ENCODE measurements at places on chromosomes 4 and X.

- no peak for DNase-seq
Measured at GRCh38 chrX:13797512-13797911, 19.4 kb downstream of the GPM6B start.

GRCh38 chr4:88826771-88827170, 129.1 kb upstream of the NAP1L5 start:
- DNase-seq: no peak

- no peak for DNase-seq
Measured at GRCh38 chr4:53697016-53697685, 105.9 kb upstream of the LNX1 start.

DNA sequence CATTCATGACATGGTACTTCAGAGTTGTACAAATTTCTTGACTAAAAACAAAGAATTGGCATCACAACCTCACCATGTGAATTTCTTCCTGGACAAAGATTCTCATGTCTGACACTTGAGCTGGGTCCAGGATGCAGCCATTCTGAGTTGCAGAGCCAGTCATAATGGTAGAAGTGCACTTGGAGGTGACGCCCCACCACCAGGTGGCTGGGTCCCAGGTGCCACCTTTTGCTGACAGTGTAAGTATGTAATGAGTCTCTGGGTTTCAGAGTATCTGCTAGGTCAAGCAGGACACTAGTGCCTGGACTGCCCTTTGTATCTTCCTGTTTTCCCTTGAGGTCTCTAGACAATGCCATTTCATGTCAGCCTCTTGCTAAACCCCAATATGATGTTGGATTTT, 36.6 kb upstream of the WDR1 start:
- DNase-seq: no peak

GRCh38 chr4:1490011-1490653, 83.9 kb upstream of the NKX1-1 start:
- DNase-seq: no peak

- DNase-seq: no peak
Measured at GRCh38 chr4:26959654-26960047, 99.0 kb downstream of the STIM2 start.

GRCh38 chr4:22686141-22686540, 6.6 kb upstream of the GBA3 start:
- no peak for DNase-seq

- DNase-seq: no peak
Measured at GRCh38 chrX:19875050-19875431, 12.4 kb downstream of the SH3KBP1 start.

GRCh38 chrX:136457303-136457917, 30.3 kb upstream of the BRS3 start:
- no peak for DNase-seq

DNA sequence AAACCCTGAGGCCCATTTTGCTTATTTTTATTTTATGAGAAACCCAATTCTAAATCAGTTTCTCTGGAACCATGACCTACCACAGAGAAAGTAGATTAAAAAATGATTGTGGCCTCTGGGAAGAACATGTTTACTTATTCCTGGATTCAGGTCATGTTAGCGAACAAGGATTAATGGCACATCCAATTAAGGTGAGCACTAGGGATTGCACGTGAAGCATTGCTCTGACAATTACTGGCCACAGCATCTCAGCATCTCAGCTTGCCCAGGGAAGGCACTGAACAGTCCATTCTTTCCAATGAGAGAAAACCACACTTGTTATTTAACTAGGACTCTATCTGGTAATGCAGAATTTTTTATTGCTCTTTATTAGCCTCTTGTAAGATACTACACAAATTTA, 119.8 kb downstream of the ZNF330 start:
- no peak for DNase-seq

DNA sequence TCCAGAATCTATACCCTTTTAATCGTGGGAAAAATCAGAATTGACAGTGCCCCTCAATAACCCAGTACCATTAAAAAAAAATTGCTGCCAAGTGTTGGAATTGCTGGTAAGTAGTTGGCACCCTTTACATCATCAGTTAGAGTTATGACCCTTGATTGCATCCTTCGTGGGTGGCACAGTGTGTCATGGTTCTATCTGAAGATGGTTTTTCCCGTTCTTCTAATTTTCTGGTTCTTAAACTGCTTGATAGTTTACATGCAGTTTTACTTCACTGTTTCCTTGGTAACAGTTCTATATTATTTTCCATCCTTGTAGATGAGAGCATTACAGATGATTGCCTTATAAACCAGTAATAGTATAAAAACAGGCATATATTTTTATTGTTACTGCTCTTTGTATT, 3.2 kb downstream of the FRMPD4 start:
- no peak for DNase-seq

GRCh38 chr4:101853028-101853427, 62.5 kb downstream of the BANK1 start:
- DNase-seq: no peak

DNA sequence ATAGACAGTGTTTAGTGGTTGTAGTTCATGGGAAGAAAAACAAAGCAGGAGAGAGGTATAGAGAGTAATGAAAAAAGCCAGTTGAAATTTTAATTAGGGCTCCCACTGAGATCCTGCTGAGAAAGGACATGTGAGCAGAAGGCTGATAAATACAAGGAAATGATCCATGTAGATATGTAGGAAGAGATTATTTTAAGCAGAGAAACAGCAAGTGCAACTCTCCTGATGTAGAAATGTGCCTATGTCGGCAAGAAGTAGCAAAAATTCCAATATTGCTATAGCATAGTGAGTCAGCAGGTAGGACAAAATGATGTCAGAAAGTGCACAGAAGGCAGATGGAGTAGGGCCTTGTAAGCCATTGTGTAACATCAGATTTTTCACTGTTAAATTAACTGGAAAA, 1027.3 kb downstream of the PCDH18 start:
- DNase-seq: no peak

DNA sequence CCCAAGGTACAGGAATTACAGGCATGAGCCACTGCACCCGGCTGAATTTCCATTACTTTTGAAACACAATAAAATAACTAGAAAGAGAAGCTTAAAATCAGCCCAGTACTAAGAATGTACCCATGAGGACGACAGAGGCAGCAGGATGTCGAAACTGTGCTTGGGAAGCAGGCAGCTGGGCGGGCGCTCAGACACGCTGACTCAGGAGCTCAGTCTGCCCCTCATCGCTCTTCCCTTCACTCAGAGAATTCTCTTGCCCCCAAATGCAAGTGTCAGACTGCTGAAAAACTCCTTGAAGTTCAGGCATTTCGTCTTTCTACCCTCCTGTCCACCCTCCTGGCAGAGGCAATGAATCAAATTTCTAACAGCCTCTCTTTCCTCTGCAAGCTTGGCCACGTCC, 41.0 kb upstream of the CDKN2AIP start:
- no peak for DNase-seq

- DNase-seq: no peak
Measured at GRCh38 chr4:108774809-108775530, 12.1 kb upstream of the ETNPPL start.

DNA sequence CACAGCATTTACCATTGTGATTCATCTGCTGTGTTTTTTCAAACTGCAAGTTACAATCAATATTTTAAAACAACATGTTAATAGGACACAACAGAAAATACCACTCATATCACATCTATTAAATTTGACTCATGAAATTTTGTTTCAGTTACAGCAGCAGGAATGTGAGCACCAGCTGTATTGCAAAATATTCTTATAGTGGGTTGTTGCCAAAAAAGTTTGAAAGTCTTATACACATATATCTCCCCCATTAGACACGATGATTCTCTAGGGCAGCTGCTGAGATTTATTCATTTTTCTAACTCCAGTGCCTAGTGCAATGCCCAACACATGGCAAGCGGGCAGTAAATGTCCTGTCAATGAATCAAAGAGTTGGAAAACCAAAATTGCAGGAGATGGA, 26.6 kb upstream of the NKX3-2 start:
- DNase-seq: no peak

DNA sequence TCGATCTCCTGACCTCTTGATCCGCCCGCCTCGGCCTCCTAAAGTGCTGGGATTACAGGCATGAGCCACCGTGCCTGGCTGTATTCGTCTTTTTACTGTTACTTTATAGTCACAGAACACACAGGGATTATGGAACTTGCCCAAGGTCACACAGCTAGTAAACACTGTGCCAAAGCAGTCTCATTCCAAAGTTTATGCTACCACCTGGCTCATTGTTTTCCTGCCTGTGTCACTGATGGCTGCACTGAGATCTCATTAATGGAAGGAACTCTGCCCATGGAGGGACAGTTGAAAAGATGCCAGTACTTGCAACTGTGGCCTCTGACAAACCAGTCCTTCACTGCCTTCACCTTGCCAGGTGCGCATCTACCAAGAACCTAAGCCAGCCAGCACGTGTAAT, 517.7 kb downstream of the BCOR start:
- DNase-seq: no peak

DNA sequence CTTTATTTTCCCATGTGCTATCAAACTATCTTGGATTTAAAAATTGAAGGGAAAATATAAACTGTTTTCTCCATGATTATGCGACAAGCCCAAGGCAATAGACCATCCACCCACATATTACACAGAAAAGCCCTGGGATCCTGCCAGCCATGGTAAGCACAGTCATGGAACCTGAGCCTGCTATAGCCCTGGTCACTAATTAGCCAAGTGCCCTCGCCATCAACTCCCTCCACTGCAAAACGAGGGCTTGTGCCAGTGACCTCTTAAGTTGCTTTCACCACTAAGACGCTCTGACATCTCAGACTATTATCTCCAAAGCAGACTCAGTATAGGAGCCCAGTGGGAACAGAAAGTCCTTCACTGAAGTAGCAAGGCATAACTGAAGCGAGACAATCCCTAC, 69.2 kb downstream of the NLGN4X start:
- no peak for DNase-seq

DNA sequence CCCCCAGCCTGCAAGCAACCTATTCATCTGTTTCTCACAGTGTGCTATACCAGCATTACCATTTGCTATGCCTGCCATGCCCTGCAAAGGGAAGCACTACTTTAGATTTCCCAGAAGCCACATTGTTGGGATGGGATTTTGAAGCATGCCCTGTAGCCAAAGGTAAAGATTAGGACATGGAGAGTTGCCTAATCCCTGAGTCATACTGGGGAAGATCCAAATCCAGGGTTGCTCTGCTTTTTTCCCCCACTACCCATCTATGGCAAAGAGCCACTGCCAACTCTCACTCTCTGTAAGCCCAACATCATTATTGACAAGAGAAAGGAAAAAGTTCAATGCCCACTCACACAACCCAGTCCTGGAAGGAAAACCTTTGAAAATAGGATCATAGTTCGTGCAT, 36.7 kb upstream of the TMEM164 start:
- no peak for DNase-seq

GRCh38 chrX:10761447-10761846, 141.1 kb upstream of the MID1 start:
- DNase-seq: no peak

GRCh38 chr4:131344761-131345160, 1804.3 kb upstream of the PCDH10 start:
- no peak for DNase-seq

GRCh38 chr4:107719207-107719921, 670 bp downstream of the PAPSS1 start:
- DNase-seq: peak; percentile 17

DNA sequence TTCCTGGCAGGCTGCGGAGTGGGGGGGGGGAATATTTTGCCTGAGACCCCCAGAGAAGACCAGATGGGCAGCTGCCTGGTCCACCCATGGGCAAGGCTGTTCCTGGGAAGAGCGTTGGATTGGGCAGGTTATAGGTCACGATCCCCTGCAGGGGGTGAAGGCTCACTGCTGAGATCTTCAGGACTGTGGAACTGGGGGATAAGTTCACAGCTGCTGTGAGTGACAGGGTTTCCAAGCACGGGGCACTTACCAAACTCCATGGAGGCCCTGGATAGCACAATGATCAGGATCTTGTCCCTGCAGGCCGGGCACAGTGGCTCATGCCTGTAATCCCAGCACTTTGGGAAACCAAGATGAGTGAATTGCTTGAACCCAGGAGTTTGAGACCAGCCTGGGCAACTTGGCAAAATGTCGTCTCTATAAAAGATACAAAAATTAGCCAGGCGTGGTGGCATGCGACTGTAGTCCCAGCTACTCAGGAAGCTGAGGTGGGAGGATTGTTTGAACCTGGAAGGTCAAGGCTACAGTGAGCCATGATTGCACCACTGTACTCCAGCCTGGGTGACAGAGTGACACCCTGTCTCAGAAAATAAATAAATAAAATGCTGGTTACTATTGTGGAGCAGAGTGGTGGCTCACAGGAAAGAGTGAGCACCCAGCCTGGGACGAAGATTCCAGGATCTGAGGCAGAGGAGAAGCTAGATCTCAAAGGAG, 68.0 kb upstream of the HELT start:
- DNase-seq: no peak

DNA sequence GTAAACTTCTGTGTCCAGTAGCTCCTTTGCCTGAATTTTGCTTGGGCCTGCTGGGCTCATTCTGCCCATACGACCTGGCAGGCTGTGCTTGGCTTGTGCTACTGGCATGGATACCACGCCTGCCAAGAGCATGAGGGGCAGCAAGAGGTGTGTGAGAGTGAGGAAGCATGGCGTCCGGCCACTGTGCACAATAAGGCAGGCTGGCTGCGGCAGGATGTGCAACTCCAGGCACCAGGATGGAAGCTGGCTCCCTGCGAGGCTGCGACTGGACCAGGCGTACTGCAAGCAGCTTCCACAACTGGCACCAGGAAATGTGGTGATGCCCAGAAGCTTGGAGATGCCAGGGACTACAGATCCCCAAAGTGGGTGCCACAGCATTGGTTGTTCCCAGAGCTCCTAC, 709.3 kb downstream of the PCDH18 start:
- no peak for DNase-seq

DNA sequence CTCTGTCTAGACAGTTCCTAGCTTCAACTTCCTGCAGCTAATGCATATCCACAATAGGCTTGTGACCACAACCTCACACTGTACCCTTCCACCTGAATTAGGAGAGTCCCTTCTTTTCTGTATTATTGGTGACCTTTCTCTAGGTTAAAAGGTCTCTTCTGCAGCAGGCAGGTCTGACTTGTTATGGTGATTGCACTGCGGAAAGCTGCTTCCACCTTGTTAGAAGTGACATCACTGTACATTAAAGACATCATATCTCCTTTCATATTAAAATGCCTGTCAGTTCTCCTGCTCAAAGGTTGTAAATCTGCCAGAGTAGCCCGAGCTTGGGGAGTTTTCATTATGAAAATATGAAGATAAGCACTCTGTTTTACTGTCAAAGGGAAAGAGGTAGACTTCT, 21.5 kb upstream of the LSM6 start:
- no peak for DNase-seq

DNA sequence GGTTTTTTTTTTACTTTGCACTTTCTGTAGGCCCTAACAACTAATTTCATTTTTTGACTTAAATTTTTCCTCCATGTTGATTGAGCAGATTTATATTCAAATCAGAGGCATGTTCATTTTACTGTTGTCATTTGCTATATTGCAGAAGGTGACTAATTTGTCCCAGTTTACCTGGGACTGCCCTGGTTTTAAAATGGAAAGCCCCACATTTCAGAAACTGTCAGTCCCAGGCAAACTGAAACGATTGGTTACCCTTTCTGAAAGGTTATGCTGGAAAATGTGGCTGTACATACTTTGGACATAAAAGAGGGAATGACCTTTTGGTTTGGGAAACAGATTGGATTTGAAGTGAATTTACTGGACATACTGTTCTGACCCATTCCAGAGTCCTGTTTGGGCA, 160.0 kb downstream of the SPCS3 start:
- no peak for DNase-seq

Measured in GM10248 (cell line).